ENCODE measurements at places on chromosomes 6 and 20.

GRCh38 chr6:88179692-88180091, 13.5 kb upstream of the CNR1 start:
- DNase-seq, result no peak

DNA sequence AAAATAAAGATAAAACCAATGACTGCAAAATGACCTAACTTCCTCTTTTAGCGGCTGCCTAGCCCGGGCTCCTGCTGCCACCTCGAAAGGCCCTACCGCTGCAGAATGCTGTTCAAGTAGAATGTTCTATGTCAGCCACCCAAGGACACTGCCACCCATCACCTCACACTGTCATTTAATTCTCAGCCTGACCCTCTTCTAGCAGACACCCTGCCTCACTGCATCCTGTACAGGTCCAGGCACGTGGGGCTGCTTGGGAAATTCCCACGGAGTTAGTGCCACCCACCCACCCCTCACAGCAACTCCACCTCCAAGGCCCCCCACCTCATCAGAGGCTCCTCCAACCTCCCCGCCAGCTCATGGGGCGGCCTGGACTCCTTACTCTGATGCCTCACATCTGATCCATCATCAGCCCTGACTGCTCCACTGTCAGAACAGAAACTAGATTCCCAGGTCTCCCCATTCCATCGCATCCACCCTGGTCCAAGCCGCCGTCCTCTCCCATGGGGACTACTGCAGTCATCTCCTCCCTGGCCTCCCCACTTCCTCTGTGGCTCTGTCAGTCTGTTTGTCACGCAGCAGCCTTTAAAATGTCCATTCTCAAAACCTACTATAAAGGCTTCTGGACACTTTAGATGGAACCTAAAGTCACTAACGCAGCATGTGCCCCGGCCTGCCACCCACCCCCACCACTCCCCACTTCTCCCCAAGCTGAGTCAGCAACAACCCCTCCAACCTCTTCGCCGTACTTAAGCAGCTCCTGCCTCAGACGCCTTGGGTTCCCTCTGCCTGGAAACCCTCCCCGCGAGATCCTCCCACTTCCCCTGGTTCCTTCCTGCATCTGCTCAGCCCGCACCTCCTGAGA, 17.0 kb downstream of the NFATC2 start:
- no peak for DNase-seq

DNA sequence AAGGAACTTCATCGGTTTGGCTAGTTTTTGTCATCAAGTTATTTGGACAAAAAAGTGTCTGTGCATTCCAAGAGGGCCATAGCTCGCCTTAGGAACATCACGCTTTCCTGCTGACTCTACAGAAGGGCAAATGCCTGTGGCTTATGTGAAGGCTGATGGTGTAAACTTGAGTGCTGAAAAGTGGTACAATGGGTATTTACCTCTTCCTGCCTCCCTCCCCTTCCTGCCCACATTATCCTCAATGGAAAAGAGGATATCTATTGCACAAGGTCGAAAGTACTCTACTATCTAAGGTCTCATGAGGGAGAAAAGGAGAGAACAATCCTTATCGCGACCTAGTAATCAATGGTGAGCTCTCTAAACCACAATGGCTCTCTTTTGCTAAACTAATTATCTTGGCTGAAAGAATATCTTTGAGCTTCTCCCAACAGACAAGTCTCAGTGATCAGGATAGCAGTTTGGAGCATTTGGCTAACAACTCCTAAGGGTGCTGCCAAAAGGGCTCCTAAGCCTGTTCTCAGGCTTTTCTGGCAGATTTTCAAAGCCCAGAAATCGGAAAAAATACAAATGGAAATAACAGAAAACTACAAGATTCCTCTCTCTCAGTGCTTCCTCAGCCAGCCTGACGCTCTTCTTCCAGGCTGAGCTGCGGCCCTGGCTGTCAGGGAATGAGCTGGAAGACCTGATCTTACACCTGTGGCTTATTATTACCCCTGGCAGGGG, 42.6 kb upstream of the ENPP1 start:
- DNase-seq, result no peak

DNA sequence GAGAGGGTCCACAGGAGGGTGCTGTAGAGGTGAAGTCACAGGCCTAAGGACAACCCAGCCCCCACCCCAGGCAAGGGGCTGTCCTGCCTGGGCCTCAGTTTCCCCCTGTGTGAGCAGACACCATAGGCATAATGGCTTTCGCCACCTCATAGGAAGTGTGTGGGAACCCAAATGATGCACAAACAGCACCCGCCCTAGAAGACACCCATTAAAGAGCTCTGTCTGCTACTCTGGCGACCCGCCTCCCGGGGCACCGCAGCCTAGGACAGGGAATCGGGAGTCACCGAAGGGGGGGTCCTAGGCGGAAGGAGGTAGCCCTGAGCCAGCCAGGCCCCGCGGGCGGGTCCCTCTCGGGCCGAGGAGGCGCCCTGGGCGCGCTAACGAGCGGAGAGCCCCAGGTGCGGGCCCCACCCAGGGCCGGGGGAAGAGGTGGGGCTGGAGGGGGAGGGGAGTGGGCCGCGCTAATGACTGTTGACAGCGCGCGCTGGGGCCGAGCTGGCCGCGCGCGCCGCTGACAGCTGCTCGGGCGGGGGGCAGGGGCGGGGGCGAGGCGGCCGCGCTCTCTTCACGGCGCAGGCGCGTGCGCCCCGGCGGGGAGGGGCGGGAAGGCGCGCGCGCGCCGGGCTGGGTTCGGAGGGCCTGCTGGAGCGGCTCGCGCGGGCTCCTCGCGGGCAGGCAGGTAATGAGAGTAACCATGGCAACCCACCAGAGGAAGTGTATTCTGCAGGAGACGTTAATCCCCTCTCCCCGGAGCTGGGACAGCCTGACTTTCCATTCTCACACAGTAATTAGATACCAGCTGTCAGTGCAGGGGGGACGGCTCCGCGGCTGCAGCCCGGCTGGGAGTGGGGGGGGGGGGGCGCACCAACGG, 48.9 kb downstream of the NOL4L start:
- DNase-seq, result no peak

- DNase-seq, result no peak
These were observed 54.9 kb upstream of the SASH1 start for GRCh38 chr6:148287623-148288333.

GRCh38 chr6:168852376-168852884, 401.2 kb downstream of the THBS2 start:
- no peak for DNase-seq
